Thyroid gland (tissue), 4 donors: ENCODE measurements at places on chromosomes 5 and 9. TPM values are rescaled to one million over a fixed set of nuclear protein-coding genes. Genes with fewer than 3 reads are reported as not detected.

Gene PRDM9
- total RNA-seq, result not detected

Gene ADAMTS19
- not detected for total RNA-seq

Gene FBXL7
- total RNA-seq, result 11.8 TPM

GRCh38 chr9:96646081-96646991 lies 8.8 kb downstream of the PRXL2C start:
- peak; percentile 56 for DNase-seq

GRCh38 chr5:124071039-124071438 lies 559.1 kb downstream of the CSNK1G3 start:
- no peak for DNase-seq

- no peak for DNase-seq
These were observed 158.8 kb downstream of the CRB2 start for GRCh38 chr9:123514766-123515165.

- DNase-seq, result peak; percentile 26
These were observed 31.1 kb downstream of the FBXW11 start for GRCh38 chr5:171975262-171975876.

GRCh38 chr9:131739959-131740648 lies at the start of gene RAPGEF1:
RAPGEF1 (minus strand) TSS chr9:131740076; CDS start chr9:131739830, 246 bp downstream.
- DNase-seq, result peak; percentile 57

DNA sequence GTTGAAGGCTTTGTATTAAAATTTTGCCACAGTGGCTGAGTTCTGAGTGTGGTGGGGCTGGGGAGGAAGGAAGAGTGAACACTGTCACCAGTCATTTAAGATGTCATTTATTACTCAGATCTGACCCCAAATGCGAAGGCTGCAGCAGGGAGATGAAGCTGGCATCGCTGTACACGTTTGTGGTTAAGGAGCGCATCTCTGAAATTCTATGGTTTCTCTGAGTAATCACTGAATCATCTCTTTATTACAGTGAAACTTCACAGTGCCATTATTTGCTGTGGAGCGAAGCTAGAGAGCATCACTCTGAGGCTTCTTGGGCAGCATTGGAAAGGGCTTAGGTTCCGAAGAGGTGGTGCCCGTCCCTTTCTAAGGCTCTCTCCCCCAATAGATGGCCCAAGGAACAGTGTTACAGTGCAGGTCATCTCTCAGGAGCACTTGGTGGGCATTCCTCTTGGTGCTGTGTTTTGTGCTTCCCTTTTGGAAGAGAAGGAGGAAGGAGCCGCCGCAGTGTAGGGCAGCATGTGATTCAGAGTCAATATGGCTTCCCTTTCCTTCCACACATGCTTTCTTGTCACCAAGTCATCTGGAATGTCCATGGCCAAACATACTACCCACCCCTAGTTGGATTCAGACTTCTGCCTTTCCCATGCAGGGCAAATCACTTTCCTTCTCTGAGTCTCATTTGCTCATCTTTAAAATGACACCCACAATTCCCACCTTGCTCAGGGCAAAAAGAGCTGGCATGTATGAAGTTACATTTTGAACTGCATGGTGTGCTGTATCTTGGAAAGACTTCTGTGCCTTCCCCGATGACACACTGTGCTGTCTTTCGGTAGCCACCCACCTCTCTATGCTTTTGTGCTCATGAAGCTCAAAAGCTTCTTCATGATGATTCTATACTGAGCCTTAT lies 9.3 kb upstream of the TEX48 start:
- DNase-seq, result no peak

DNA sequence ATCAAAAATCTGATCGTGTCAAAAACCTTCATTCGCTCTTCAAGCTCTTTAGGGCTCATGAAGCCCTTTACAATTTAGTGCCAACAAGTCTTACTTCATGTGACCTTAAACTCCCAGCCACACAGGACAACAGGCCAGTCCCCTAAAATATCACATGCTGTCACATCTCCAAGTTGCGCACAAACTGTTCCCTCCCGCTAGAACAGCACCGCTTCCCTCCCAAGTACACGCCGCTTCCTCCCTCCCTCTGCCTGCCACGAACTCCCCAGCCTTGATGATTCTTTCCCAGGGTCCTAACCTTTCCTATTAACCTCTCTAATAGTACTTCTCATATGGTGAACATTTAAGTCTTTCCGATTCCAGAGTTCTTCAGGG lies 91.2 kb downstream of the TLE1 start:
- no peak for DNase-seq
